ENCODE measurements at places on chromosomes 13 and 19. TPM values are rescaled to one million over a fixed set of nuclear protein-coding genes. Genes with fewer than 3 reads are reported as not detected.

Gene LGI4
- 5.9 TPM for total RNA-seq

Gene COL4A2
- total RNA-seq, result 465 TPM

Gene LHB
- not detected for total RNA-seq

Gene ELSPBP1
- total RNA-seq, result not detected

Gene FREM2
- 21.5 TPM for total RNA-seq

Measured in urinary bladder (tissue), 4 donors.